ENCODE measurements at places on chromosomes 11 and 22.
A peak's percentile ranks its signal among the peaks of the same experiment; 100 is the strongest.

DNA sequence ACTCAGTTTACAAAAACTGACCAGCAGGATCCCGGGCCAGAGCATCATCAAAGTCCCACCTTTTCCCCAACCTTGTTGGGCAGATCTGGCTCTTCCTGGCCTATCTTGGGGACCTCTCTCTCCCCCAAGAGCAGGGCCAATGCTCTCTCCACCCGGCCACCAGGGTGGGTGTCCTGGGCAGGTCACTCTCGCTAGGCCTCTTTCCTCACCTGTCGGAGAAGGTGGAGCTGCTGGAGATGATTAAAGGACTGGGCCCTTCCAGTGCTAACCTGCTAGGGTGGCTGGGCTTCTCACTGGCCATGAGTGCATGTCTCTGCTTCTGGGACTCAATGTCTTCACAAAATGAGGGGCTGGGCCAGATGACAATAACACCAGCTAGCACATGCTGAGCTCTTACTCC lies 2.9 kb upstream of the CAPN5 start:
- no peak for DNase-seq

- no peak for DNase-seq
These were observed 208.5 kb upstream of the MTMR2 start for GRCh38 chr11:96132437-96132836.

DNA sequence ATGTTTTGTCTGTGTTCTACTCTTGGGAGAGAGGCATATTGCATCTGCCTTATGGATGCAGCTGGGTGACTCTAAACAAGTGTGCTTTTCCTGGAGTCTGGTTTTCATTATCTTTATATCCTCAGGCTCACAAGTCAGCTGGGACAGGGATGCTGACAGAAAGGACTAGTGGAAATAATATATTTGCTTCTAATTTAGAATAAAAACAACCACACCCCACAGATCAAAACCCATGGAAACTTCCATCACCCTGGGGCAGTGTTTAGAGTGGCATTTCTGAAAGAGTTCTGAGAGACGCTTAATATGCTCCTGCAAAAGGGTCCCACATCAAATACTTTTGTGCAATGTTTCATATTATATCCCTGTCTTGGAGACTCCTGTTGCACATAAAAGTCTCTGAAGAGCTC lies 20.8 kb downstream of the KCNE3 start:
- no peak for DNase-seq

GRCh38 chr11:45647329-45647728 lies 18.1 kb downstream of the CHST1 start:
- no peak for DNase-seq

GRCh38 chr11:2270322-2271076 lies at the start of gene ASCL2:
TSS of gene ASCL2 (minus strand) at chr11:2270588. CDS start at chr11:2270332, 256 bp downstream.
- DNase-seq: peak; percentile 16
